ENCODE measurements at places on chromosomes 5 and 9.

DNA sequence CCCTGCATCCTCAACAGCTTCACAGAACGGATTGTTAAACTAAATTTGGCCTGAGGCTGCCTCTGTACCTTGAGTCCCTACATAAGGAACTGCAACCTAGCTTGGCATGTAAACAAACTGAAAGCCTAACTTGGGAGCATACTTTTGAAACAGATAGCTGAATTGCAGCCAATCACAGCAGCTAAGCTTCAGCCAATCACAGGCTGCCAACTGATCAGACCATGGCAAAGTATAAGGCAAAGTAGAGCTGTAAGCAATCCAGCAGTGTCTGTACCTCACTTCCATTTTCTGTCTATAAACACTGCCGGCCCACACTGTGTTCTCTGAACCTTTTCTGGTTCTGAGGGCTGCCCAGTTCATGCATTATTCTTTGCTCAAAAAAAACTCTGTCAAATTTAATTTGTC, 8.9 kb upstream of the ZNF483 start:
- no peak for DNase-seq

- no peak for DNase-seq
Observed at GRCh38 chr5:135631391-135631790, 52.6 kb upstream of the CXCL14 start.

DNA sequence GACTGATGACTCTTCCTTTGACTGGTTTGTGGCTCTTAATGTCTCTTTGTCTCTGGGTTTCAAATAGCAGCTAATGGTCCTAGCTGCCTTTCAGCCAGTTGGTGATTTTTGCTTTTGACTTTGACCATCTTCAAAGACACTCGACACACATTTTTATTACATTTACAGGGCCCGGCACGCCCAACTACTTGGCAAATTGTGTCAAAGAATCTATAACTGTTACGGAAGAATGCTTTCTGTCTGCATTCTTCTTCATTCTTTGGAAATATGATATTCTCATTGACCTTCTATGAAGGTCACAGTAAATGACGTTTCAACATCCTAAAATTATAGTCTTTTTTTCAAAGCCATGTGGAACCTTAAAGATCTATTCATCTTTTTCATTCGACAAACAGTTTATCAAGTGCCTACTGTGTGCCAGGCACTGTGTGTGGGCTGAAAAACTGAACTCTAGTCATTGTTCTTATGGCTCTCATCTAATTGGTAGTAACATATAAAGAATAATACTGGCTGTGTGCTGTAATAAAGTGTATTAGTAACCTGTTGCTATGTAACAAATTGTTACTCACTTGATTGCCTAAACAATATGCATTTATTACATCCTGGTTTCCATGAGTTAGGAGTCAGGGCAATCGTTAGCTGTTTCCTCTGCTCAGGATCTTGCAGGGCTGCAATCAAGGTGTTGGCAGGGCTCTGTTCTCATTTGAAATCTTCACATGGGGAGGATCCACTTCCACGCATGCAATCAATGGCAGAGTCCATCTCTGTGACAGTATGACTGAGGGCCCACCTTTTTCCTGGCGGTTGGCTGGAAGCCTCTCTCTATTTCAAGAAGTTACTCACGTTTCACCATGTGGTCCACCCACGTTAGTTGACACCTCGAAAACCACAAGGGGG, 7.0 kb upstream of the WHRN start:
- DNase-seq = no peak

DNA sequence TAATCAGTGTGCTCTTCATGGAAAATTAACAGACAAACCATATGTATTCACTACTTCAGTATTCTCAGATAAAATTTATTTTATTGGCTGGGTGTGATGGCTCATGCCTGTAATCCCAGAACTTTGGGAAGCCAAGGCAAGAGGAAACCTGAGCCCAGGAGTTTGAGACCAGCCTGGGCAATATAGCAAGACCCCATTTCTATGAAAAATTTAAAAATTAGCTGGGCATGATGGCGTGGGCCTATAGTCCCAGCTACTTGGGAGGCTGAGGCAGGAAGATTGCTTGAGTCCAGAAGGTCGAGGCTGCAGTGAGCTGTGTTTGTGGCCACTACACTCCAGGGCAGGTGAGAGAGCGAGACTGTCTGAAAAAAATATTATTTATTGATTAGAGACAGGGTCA, 23.4 kb upstream of the CREBRF start:
- no peak for DNase-seq

GRCh38 chr5:122054266-122054665, 23.8 kb downstream of the LOX start:
- no peak for DNase-seq

DNA sequence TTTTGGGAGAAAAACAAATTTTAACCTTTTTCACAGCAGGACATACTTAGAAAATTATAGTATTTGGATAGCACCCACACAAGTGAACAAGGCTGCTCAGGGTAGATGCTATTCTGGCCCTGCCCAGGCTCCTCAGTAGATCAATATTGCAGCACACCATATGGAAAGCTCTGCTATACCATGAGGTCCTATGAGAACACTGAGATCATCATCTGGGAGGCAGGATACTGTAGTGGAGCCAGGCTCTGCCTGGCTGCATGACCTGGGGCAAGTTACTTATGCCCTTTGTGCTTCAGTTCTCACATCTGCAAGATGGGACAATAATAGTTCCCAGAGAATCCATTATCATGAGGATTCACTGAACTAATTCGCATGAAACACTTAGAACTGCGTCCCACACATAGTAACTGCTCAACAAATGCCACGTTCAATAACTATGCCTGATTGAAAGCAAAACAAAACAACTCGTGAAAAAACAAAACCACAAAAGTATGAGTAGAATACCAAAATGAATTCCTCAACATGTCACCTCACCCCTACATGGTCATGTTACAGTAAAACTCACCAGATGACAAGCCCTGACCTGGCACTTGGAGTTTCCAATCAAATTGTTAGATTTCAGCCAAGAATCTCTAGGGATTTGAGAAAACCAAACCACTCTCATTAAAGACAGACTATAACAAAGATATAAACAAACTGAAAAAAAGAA, 31.9 kb downstream of the ARSB start:
- DNase-seq = no peak

Measured in WTC11 (cell line).